ENCODE measurements at places on chromosomes 1 and 21.
A peak's percentile ranks its signal among the peaks of the same experiment; 100 is the strongest.

- DNase-seq, result no peak
- no peak overlapping the region for H3K27ac ChIP-seq
- H3K4me1 ChIP-seq, result peaks cover 24% of the 10 kb centered on the region
- H3K27me3 ChIP-seq, result no peaks in the 10 kb centered on the region
- H3K36me3 ChIP-seq, result peaks cover 21% of the 10 kb centered on the region
- no peak overlapping the region for H3K4me3 ChIP-seq
These were observed 64.2 kb upstream of the DPH5 start for GRCh38 chr1:101089613-101090338.

DNA sequence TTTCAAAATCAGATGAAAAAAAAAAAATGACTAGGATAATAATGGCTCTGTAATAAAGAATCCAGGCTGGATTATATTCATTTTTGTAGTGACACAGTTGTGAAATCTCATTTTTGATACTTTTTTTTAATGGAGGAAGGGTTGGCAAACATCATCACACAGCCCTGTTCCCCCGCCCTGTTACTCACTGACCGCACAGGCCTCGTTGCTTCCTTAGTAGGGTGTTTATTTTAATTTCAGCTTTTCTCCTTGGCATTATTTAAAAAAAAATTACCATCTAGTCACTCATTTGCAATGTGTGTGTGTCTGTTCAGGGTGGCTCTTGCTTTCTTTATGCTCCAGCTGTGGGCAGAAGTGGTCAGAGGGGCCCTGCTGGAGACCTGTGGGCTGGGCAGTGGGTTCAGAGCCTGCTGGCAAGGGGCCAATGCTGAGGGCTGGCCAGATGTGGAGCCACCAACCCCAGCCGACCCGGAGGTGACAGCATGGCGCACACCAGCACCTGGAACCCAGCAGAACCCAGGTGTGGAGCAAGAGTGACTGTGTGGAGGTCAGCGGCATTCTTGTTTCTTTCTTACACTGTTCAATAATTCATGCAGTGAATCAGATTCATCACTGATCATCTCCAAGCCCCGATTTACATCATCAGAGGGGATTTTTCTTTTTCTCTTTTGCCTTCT, 44.6 kb downstream of the ZSCAN20 start:
- H3K4me3 ChIP-seq, result no peak overlapping the region
- no peak overlapping the region for H3K27ac ChIP-seq
- no peaks in the 10 kb centered on the region for H3K36me3 ChIP-seq
- no peaks in the 10 kb centered on the region for H3K27me3 ChIP-seq
- DNase-seq, result no peak

DNA sequence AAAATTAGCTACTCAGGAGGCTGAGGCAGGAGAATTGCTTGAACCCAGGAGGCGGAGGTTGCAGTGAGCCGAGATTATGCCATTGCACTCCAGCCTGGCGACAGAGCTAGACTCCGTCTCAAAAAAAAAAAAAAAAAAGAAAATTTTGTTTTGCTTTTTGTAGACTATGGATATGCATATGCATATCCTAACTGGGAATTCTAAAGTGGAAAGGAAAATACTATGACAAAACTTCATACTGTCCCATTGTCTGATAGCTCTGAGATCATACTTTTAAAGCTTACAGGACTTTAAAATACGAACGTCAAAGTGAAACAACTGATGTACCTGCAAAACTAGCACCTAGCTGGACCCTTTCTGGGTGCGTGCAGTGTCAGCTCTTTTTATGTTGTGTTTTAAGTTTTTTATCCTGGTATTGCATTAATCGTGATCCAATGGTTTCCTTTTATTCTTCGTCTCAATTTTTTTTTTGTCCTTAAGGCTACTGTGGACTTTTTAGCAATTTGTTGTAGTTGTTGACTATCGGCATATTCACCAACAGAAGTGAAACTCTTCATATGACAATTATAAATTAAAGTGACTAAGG, 19.2 kb downstream of the SPRTN start:
- H3K27me3 ChIP-seq, result no peaks in the 10 kb centered on the region
- H3K36me3 ChIP-seq, result peaks cover 18% of the 10 kb centered on the region
- no peak overlapping the region for H3K4me3 ChIP-seq
- H3K4me1 ChIP-seq, result peaks cover 13% of the 10 kb centered on the region
- H3K27ac ChIP-seq, result no peak overlapping the region

DNA sequence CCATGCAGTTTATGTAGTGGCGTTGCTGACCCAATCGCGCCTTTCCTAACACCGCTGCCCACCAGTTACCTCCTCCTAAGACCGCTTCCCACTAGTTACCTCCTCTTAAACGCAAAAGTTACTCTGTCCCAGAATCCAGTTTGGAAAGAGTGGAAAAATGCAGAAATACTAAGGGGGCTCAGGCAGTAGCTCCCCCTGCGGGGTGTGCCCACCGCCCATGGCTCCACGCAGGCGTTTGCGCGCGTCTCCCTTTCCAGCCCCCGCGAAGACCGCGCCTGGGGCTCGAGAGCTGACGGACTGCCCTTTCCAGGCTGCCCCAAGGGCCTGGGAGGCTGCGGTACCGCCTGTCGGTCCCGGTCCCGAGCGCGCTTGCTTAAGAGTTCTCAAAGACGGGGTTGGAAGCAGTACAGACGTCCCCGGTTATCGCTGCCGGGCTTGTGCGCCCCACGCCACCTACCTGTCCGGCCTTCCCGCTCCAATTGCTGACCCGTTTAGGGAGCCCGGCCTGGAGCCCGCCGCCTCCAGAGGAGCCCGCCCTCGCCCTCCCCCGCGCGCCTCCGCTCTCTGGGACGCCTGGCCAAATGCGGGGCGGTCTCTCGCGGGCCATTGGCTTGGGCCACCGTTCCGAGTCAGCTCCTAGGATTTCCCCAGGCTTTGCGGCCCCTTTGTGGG, 414.1 kb upstream of the ESRRG start:
- peaks cover 67% of the 10 kb centered on the region for H3K27me3 ChIP-seq
- H3K4me1 ChIP-seq, result no peaks in the 10 kb centered on the region
- no peak overlapping the region for H3K27ac ChIP-seq
- H3K4me3 ChIP-seq, result no peak overlapping the region

DNA sequence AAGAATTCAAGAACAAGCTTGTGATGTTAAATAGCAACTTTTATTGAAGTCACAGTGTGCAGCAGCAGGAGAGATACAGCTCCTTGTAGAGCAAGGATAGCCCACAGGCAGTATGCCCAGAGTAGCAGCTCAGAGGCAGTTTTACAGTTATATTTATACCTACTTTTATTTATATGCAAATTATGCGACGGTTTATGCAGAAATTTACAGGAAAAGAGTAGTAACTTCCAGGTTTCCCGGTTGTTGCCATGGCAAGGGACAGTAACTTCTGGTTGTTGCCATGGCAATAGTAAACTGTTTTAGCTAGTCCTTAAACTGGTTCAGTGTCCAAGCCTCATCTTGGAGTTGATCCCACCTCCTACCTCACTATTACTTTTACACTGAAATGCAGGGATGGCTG, 344.6 kb upstream of the LYPLAL1 start:
- H3K4me3 ChIP-seq, result no peak overlapping the region
- H3K36me3 ChIP-seq, result no peaks in the 10 kb centered on the region
- no peaks in the 10 kb centered on the region for H3K27me3 ChIP-seq
- no peak for DNase-seq
- no peak overlapping the region for H3K27ac ChIP-seq

DNA sequence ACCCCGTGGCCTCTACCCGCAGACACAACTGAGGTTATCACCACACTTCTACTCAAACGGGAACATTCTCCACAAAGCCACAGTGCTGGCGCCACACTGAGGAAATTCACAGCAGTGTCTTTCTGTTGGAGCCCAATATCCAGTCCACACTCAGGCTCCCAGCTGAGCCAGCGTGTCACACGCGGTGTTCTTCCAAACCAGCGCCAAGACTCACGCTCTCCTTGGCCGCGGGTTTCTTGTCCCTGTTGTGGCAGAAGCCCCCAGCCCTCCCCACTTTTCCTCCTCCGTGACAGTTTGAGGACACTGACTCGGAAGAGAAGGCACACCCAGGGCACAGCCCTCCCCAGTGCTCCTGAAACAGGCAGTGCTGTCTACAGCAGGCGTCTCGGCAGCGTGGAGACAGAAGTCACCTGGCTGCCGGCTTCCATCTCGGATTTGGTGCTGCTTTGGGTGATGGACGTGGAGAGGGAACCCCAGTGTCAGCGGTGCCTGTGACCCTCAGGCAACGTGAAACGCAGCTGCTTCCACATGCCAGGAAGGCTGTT, 35.4 kb upstream of the AGPAT3 start:
- no peak for DNase-seq
- H3K4me3 ChIP-seq, result no peak overlapping the region
- H3K27me3 ChIP-seq, result peaks cover 9% of the 10 kb centered on the region
- H3K27ac ChIP-seq, result no peak overlapping the region
- H3K4me1 ChIP-seq, result peaks cover 3% of the 10 kb centered on the region
- H3K36me3 ChIP-seq, result no peaks in the 10 kb centered on the region

DNA sequence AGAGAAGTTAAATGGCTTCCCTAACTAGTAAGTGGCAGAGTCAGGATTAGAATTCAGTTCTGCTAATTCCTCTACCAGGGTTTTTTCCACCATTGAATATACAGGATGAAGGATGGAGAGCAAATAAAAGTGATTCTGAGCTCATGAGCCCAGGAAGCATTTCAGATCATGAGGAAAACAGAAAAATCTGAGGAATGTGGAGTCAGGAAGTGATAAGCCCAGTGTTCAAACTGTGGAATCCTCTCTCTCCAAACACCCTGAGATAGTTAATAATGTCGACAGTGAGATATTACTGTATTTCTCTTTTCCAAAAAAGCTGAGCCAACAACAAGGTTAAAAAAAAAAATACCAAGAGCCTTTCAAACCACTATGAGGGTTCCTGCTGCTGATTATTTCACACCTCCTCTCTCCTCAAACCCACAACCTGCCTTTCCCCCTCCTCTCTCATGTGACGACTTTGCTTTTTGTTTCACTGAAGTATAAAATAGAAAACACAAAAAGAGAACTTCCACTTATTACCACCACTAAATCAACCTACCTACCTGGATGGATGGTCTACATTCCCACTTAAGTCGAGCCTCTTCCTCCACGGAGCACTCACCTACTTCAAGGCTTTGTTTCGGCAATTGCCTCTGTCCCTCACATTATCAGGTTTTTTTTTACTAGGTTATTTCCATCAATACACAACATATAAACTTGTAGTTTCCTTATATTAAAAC, 8.9 kb downstream of the SLAMF1 start:
- H3K4me3 ChIP-seq, result peak overlapping the region; percentile 66
- H3K36me3 ChIP-seq, result peaks cover 85% of the 10 kb centered on the region
- peak overlapping the region; percentile 97 for H3K27ac ChIP-seq

DNA sequence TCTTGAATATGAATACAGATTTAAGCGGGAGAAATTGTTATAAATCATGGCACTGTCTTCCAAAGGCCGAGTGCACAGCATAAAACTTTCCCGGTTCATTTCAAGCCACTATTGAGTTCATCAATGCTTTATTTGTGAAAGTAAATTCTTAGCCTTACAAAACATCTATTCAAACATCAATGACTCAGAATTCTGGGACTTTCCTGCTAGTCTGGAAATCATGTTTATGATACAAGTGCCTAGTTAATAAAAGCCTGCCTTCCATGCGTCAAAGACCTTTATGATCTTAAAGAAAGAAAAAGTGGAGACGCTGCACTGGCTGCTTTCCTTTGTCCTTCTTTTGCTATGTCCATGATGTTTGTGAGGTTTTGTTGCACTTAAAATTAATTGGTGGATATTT, 137.7 kb downstream of the SETD4 start:
- no peak for DNase-seq
- no peaks in the 10 kb centered on the region for H3K4me1 ChIP-seq
- no peaks in the 10 kb centered on the region for H3K36me3 ChIP-seq
- peaks cover 11% of the 10 kb centered on the region for H3K27me3 ChIP-seq
- no peak overlapping the region for H3K27ac ChIP-seq
- H3K4me3 ChIP-seq, result no peak overlapping the region

DNA sequence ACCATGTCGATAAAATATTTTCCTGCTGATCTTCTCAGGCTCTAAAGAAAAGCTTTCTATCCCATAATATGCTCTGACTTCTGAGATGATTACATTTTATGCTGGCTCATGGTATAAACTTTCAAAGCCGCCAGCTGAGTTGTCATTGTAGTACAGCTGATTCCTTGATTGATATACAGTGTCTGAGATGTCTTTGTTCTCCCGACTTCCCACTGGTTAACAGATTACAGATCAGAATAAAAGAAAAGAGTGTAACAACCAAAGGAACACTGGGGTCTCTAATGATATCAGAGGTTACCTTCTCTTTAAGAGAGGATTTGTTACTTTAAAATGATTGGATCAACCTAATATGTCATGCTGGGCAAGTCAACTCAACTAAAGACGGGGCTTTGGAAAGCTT, 485.4 kb upstream of the LRRC7 start:
- H3K27me3 ChIP-seq, result peaks cover 2% of the 10 kb centered on the region
- H3K4me3 ChIP-seq, result no peak overlapping the region
- DNase-seq, result no peak
- H3K36me3 ChIP-seq, result no peaks in the 10 kb centered on the region
- no peaks in the 10 kb centered on the region for H3K4me1 ChIP-seq

- no peaks in the 10 kb centered on the region for H3K27me3 ChIP-seq
- DNase-seq, result no peak
- no peak overlapping the region for H3K4me3 ChIP-seq
These were observed 118.2 kb downstream of the FAF1 start for GRCh38 chr1:50841791-50842387.

- H3K27me3 ChIP-seq, result peaks cover 23% of the 10 kb centered on the region
- no peak overlapping the region for H3K27ac ChIP-seq
- no peaks in the 10 kb centered on the region for H3K36me3 ChIP-seq
- H3K4me1 ChIP-seq, result peaks cover 18% of the 10 kb centered on the region
These were observed 5.2 kb upstream of the HPCAL4 start for GRCh38 chr1:39696448-39696847.

GRCh38 chr1:32334864-32335534, 1.0 kb downstream of the MARCKSL1 start:
- peak overlapping the region; percentile 67 for H3K27ac ChIP-seq
- H3K4me1 ChIP-seq, result peaks cover 52% of the 10 kb centered on the region
- peak; percentile 49 for DNase-seq
- peak overlapping the region; percentile 88 for H3K4me3 ChIP-seq
- peaks cover 24% of the 10 kb centered on the region for H3K36me3 ChIP-seq
- H3K27me3 ChIP-seq, result no peaks in the 10 kb centered on the region

DNA sequence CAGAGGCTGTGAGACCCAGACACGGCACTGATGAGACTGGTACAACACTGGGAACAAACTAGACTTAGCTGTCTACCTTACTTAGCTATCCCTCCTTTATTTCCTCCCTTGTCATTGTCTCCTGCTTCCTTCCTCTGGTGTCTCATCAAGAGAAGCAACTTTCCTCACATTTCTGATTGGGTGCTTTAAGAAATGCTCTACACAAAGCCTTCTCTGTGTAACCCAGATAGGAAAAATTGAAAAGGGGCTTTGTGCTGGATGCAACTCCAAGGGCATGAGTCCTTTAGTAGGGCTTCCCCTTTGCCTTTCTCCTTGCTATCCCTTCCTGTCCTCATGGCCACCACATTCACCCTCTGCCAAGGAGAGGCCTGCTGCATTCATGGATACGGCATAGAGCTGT, 274.5 kb downstream of the VAV3 start:
- H3K27me3 ChIP-seq, result no peaks in the 10 kb centered on the region
- DNase-seq, result no peak
- H3K4me1 ChIP-seq, result no peaks in the 10 kb centered on the region
- H3K27ac ChIP-seq, result no peak overlapping the region
- H3K36me3 ChIP-seq, result no peaks in the 10 kb centered on the region

Data from activated T-helper 1 cell treated with anti-CD3 and anti-CD28 coated beads, Interleukin-12 subunit alpha, Interleukin-12 subunit beta, Interleukin-2, Interleukin-4 antibody, amounts not matched to agents 30 ng/mL and 10 ng/mL and 1 ng/mL, durations not matched to agents 14 hours and 24 hours and 36 hours (primary cell).